ENCODE measurements at places on chromosomes 13 and 19.

- DNase-seq: no peak
These were observed 2.2 kb downstream of the CD70 start for GRCh38 chr19:6588508-6589345.

DNA sequence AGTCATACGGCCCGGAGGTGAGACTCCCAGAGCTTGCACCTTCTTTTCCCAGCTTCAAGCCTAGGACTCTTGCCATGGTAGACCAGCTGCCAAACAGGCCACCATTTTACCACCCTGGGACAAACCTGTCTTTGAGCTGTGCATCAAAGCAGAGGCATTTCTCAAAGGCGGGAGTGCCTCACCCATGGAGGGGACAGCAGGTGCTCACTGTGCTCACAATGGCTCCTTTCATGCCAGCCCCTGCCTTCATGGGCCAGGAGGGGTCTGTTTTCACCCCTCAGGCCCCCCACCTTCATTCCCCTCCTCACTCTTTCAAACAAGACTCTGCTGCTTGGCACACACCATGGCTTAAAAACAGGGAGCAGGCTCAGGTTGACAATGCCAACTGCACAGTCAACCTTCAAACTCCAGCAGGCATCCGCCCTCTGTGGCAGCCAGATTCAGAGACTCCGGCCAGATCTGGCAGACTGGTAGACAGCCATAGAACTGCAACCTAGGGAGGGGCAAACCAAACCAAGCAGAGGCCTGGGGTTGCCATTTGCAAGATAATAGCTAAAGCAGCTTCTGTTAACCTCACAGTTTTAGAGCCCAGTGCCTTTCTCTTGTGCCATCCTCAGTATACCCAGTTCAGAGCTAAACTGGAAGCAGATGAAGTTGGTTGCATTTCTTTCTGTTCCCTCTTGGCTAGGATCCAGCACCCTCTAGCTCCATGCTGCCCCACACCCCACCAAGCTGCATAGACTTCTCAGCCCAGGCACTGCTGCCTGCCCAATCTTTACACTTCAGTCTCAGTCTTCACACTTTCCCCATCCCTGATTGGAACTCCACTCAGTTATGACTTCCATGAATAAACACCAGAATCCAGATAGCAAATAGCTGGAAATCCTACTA is 93.9 kb upstream of the SPATA13 start:
- DNase-seq: no peak

- DNase-seq: no peak
These were observed 12.6 kb downstream of the EFNA2 start for GRCh38 chr19:1298235-1298634.

DNA sequence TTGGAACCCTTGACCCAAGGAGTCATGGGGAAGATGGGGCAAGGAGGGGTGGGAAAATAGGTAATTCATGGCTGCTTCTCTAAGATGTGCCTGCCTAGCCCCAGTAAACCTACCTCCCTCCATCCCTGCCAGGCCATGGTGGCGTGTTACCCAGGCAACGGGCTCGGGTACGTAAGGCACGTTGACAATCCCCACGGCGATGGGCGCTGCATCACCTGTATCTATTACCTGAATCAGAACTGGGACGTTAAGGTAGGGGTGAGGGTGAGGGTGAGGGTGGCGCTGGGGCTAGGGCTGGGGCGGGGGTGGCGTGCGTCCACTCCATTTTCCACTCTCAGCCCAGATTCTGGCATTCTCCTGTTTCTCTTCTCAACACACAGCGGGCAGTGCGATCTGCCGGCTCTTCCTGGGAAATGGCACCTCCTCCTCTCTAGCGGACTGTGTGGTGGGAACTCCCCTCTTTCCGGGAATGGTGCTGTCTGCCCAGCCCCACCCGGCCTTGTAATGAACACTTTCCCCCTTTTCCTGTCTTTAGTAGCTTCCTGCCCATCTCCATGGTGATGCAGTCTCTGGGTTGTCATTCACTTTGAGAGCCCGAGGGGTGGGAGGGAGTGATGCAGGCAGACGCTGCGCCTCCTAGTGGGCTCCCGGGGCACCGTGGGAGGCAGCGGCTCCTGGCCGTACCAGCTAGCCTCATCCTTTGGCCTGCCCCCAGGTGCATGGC is 7.6 kb downstream of the EGLN2 start:
- peak; percentile 99 for DNase-seq

DNA sequence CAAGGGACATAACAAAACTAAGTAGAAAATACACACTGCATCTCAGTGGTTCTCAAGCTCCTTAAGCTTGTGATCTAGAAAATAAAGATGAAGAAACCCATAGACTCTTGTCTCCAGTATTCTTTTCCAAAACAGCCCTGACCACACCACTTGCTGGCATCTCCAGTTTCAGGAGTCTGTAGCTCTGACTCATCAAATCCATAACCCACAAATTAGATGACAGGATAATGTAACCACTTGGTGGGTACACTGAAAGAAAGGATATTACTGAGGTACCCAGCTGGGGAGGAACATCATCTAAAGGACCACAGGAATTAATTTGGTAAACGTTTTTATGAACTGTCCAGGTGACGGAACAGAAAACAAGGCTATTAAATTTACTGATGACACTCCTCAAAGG is 214.7 kb downstream of the VWA8 start:
- no peak for DNase-seq

GRCh38 chr19:46014941-46015686 is 7.7 kb downstream of the PGLYRP1 start:
- DNase-seq: peak; percentile 77

DNA sequence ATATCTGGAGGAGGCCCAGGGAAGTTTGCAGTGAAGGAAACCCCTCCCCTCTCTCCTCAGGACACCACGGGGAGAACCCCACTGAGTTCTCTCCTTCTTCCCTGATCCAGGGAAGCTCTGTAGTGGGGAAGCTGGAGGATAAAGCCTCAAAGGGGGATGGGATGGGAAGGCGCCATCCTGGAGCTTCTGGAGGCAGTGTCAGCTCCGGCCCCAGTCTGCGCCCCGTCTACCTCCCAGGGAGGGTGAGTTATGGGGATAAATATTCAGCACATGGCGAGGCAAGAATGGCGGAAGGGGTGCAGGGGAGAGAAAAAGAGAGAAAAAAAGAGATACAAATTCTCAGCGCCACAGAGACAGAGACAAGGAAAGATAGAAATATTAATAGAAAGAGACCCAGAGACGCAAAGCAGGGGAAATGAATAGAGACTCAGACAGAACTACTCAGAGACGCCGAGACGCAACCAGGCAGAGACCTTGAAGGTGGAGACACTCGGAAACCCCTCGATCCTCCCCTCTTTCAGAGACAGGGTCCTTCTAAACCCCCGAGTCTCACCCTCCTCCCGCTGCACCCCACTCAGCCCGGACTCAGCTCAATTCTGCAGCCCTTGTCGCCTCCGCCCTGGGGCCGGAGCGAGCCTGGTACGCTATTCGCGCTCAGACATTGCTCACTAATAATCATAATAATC is 23.6 kb downstream of the OLFM2 start:
- DNase-seq: no peak

DNA sequence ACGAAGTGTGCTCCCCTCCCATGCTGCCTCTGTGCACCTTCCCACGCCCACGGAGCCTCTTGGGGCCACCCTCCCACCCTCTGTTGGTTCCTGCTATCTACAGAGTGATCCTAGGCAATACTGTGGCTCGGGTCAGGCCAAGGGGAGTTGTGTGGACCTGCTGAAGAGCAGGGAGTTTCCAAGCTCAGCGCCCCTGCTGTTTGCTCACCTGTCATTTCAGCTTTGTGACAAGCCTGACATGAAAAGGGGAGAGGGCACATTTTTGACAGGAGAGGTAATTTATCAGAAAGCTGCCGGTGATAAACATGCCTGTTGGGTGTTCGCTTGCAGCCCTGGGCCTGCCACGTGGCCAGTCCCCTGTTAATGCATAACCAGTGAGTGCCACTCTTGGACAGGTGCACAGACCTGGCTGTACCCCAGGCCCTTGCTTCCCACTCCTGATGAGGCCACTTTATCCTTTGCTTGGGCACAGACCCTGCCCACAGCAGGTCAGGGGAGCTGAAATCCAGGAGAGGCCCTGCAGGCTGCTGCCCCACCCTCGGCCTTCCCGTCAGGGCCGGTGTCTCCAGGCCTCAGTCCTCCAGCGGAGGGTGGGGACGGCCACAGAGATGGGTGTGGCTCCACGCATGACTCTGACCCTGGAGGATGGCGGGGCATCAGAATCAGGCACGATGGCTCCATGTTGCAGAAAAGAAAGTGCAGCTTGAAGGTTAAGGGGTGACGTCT is 201.5 kb upstream of the GPR12 start:
- DNase-seq: no peak

- no peak for DNase-seq
These were observed 55.7 kb downstream of the MRPL57 start for GRCh38 chr13:21232196-21232595.

GRCh38 chr19:13723206-13723605 is 41.1 kb upstream of the MRI1 start:
- DNase-seq: no peak

GRCh38 chr19:46875234-46875633 is 14.4 kb downstream of the ARHGAP35 start:
- no peak for DNase-seq

- no peak for DNase-seq
These were observed 28.1 kb downstream of the MPHOSPH8 start for GRCh38 chr13:19661561-19661960.

DNA sequence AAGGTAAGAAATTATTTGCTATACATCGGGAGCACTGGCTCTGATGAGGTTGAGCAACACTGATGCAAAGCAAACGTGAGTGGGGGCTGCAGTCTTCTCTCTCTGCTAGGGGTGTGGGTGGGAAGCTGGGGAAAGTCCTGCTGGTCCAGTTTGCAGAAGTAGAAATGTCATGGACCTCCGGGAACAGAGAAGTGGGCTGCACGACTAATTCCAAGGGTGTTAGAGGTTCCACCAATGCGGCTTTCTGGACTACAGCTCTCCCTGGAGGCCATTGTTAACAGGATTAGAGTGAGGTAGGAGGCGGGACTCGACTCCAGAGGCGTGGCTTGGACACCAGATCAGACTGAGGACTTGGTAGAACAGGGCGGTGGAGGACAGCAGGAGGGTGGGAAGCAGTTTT is 5.7 kb upstream of the FBXO27 start:
- DNase-seq: peak; percentile 69

- DNase-seq: no peak
These were observed 871 bp upstream of the CCER2 start for GRCh38 chr19:38912600-38913514.

GRCh38 chr13:102697264-102697663 is 2.4 kb upstream of the METTL21C start:
- DNase-seq: no peak

GRCh38 chr13:36753176-36753575 is 65.8 kb upstream of the RFXAP start:
- no peak for DNase-seq
